ENCODE measurements at places on chromosomes 6 and 20. TPM values are rescaled to one million over a fixed set of nuclear protein-coding genes. Genes with fewer than 3 reads are reported as not detected.

GRCh38 chr6:135531954-135532490 lies 34.5 kb upstream of the AHI1 start:
- DNase-seq = no peak

The NDUFAF4 gene
- total RNA-seq = 66.7 TPM

DNA sequence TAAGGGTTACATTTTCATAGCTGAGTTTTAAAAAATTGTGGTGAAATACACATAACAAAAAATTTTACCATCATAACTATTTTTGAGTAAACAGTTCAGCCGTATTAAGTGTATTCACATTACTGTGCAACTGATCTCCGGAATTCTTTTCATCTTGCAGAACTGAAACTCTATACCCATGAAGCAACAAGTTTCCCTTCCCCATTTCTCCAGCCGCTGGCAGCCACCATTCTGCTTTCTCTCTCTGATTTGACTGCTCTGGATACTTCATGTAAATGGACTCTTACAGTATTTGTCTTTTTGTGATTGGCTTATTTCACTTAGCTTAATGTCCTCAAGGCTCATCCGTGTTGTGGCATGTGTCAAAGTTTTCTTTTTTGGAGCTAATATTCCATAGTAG lies 341.6 kb downstream of the QKI start:
- DNase-seq = no peak

The BPIFB1 gene
- not detected for total RNA-seq

DNA sequence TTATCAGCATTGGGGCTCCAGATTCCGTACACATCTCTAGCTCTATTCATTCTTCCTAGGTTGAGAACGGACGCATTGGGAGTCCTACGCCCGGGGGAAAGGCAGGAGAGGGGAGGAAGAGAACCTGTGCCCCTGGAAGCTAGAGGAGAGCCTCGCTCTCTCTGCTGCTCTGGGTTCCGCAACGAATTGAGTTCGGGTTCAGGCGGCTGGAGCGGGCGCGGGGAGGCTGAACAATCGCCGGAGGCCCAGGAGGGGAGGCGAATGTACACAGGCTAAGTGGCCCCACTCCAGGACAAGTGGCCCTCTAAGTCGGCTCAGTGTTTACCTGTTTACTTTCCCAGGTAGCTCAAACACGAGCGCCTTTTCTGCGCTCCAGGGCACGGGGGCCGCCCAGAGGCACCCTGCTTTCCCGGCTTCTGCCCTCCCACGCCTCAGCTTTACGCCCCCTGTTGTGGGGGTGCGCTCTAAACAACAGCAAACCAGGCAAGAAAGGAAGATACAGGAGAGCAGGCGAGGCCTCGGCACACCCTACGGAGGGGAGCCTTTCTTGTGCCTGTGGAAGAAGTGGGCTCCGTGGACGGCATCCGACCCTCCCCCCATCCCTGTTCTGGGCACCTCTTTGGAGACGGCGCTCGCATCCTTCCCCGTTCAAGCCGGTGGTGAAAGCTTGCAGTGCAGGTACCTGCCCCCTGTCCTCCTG lies 4.6 kb upstream of the NKX2-2 start:
- DNase-seq = no peak

All from A172 (cell line).